ENCODE measurements at places on chromosomes 12 and 14.

GRCh38 chr12:114757684-114758325, 73.8 kb upstream of the TBX3 start:
- DNase-seq = no peak

DNA sequence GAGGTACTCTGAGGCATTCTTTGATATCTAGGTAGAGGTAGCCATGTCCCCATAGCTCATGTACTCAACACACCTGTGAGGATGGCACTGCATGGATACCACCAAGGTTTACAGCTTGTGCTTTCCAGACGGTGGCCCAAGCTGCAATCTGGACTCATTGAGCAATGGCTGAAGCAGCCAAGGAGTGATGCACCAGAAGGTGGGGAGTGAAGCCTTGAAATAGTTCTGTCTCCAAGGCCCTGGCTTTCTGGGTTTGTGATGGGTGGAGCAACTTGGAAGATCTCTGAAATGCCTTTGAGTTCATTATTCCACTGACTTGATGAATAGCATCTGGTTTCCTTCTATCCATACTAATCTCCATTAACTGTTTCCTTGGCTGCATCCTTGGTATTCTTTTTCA, 290.0 kb upstream of the NOVA1 start:
- DNase-seq = no peak

DNA sequence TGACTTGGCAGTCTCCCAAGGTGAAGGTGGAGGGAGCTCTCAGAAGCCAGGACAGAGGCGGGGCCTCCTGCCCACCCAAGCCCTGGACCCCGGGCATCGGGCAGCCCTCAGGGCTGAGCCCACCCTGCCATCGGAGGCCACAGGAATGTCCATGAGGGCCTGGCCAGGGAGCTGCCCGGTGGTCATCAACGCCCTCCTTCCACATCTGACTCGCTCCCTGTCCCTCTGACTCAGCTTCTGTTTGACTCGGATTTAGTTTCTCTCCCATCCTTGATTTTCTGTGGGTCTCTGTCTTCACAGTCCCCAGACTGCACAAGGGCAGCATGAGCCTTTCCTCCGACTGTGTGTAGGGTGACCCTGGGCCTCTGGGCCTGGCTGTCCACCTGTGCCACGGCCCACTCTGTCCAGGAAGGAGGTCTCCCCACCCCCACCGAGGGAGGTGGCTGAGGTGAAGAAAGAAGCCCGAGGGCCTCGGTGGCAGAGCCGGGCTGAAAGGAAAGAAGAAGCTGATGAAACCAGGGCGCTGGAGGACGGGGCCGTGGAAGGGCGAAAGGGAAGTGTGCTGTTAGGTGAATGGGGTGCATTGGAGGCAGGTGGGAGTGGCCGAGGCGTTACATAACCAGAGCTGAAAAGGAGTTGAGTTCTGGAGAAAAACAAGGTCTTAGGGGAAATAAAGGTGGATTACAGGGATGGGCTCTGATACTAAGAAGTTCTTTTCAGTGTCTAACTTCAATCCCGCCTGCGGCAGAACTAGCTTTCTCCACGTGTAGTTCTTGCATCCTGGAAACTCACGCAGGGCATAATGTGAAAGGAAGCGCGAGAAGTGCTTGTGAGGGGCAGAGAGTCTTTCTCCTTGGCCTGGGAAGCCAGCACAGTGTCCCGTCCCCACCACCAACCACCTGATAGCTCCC, 16.7 kb upstream of the TMEM106C start:
- DNase-seq = no peak

GRCh38 chr12:3042394-3042793, 34.8 kb upstream of the TSPAN9 start:
- no peak for DNase-seq

DNA sequence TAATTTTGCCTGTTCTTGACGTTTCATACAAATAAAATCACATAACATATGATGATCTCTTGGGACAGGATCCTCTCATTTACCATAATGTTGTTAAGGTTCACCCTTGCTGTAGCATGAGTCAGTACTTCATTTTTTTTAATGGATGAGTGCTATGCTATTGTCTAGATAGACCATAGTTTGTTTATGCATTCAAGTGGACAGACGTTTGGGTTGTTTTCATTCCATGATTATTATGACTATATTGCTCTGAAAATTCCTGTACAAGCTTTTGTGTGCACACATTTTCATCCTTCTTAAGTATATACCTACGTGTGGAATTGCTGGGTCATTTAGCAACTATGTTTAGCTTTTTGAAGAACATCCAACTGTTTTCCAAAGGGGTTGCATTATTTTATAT, 325.6 kb upstream of the TMEM132C start:
- DNase-seq = no peak

GRCh38 chr12:23352670-23353069, 596.8 kb downstream of the SOX5 start:
- no peak for DNase-seq

- no peak for DNase-seq
Measured at GRCh38 chr14:53601409-53601808, 355.2 kb downstream of the BMP4 start.

- peak; percentile 77 for DNase-seq
Measured at GRCh38 chr14:24051789-24052655, at the start of gene CARMIL3. Gene CARMIL3 (plus strand): TSS chr14:24052009. CDS start chr14:24052154, 145 bp downstream.

GRCh38 chr12:2120982-2121758, 68.4 kb downstream of the CACNA1C start:
- no peak for DNase-seq

DNA sequence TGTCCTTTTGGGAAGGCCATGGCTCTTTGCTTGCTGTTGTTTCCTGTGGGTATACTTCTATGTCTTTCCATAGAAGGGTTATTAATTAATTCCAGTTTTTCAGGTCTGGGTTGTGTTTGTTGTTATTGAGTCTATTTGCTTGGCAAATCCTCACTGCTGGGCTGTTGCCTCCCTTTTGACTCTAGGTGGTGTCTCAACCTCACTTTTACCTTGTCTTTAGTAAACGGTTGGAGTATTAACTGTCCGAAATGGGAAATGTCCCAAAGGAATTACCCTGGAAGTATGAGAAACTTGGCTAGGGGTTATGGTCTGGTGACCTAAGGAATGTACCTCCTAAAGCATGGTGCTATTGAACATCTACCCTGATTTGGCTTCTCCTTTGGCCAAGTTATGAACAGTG, 16.7 kb downstream of the PRH1 start:
- no peak for DNase-seq

DNA sequence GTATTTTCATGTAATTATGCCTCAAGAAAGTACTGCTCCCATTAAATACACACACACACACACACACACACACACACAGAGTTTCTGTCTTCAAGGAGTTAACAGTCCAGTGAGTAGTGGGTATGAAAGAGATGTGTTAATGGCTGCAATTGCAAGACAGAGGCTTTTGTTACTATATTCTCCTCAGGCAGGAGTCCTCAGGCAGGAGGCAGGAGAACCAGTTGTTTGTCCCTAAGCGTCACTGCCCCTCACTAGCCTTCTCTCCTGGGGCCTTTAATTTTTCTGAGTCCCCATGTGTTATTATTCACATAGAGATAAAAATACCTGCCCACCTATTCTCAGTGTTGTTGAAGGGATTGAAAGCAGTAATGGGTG, 31.2 kb downstream of the DAD1 start:
- no peak for DNase-seq

- DNase-seq = peak; percentile 78
Measured at GRCh38 chr14:103416916-103417315, 31.7 kb downstream of the MARK3 start.
